GM20000 (cell line): ENCODE measurements at places on chromosomes 6 and 20.

DNA sequence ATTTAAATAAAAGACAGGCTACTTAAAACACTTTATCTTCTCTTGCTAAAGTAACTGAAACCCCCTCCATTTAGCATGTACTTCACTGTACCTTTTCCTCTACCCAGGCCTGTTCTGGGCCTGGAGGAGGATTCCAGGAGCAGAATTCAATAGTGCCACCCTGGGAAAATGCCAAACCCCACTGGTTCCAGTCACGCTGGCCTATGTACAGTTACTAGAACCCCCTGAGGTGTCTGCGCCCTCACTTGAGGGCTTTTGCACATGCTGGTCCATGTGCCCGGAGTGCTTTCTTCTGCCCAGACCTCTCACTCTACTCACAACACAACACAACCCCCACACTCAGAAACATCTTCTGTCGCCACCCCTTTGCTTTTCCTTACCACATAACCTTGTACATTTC lies 45.5 kb downstream of the TRAM2 start:
- no peak for DNase-seq

DNA sequence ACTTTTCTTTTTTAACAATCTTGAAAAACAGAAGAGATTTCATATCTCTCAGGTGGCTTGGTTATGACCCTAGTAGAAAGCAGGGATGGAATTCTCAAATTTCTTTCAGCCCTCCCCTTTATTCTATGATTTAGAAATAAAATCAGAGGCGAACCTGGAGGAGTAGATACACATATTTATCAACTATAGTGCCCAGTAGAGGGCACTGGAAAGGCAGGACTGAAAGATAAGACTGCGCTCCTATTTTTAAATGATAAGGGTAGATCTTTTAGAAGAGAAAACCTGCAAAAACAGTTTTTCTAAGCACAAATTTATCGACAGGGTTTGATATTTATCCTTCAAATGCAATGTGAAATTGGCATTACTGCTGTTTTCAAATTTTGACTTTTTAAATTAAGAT lies 1296.6 kb downstream of the EPHA7 start:
- DNase-seq = no peak

DNA sequence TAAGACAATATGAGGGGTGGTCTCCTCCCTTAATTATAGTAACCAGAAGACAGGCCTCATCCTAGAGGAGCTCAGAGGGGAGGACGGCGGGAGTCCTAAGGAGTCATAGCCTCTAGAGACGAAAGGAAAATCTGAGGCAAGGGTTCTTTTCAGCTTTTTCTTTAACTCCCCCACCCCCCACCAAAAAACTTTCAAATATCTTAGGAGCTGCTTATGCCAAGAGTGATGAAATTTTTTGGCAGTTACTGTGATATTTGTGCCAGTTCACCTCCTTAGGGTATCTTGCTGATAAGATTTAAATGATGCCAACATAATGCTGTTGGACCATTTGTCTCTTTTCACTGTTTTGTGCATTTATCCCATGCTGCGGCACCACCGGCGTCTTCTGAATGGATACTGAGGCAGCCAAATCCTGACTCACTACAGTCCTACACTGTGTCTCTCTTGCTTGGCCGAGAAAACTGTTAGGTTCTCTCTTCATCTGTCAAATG lies 44.5 kb upstream of the DSE start:
- DNase-seq = no peak

DNA sequence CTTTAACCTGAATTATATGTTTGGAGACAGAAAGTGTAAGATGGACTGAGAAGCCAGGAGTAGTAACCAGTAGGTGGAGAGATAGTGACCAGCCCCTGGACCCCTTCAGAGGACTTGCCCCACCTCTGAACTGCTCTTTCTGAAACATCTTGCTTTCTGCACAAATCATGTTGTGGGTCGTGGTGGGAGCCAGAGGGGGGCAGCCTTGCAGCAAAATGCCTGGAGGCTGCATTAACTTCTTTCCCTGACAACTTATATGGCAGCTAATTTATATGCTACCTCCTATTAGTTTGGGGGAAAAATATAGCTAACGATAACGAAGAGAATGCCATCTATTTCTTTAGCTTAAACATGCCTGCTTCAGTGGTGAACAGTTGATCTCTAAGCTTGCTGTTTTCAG lies 859.8 kb downstream of the MAFB start:
- DNase-seq = peak; percentile 9

GRCh38 chr6:48834706-48835105 lies 628.3 kb downstream of the MMUT start:
- no peak for DNase-seq

DNA sequence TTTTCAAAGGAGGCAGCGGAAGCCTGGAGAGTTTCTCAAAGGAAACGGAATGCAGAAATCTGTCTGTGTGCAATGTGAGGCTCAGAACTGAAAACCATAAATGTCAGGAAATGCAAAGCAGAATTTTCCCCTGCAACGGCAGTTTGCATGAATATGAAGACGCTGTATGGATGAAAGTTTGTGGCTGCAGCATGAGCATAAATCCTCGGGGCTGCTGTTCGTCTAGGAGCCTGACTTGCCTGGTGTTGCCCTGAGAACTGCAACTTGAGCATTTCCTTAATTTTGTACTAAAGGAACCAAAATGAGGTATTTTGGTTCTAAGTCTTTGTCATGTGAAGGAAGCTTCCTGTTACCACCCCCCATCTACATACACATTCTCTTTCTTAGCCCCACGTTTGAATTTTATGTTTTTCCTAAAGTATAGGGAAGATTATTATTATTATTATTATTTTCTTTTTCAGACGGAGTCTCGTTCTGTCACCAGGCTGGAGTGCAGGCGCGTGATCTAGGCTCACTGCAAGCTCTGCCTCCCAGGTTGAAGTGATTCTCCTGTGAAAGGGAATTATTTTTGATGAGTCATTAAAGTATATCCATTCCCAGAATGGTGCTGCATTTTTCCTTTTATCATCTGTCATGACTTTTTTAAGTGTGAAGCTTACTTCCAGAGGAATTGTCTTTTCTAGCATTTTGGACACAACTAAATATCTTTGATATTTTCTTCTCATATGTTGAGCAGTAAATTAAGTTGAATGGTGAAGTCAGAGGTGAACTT lies 33.1 kb downstream of the MTHFD1L start:
- peak; percentile 32 for DNase-seq

GRCh38 chr6:35237476-35237875 lies 22.1 kb upstream of the ZNF76 start:
- DNase-seq = no peak

GRCh38 chr20:22312744-22313346 lies 271.5 kb downstream of the FOXA2 start:
- peak; percentile 19 for DNase-seq

- DNase-seq = peak; percentile 12
Measured at GRCh38 chr6:5580736-5581581, 319.6 kb downstream of the FARS2 start.

- DNase-seq = no peak
Measured at GRCh38 chr6:132259070-132259469, 142.2 kb downstream of the MOXD1 start.

GRCh38 chr6:115319823-115320222 lies 740.9 kb downstream of the FRK start:
- no peak for DNase-seq

GRCh38 chr6:30862156-30862875 lies 22.0 kb upstream of the DDR1 start:
- no peak for DNase-seq

GRCh38 chr6:125117818-125118217 lies 35.8 kb upstream of the TPD52L1 start:
- DNase-seq = no peak

DNA sequence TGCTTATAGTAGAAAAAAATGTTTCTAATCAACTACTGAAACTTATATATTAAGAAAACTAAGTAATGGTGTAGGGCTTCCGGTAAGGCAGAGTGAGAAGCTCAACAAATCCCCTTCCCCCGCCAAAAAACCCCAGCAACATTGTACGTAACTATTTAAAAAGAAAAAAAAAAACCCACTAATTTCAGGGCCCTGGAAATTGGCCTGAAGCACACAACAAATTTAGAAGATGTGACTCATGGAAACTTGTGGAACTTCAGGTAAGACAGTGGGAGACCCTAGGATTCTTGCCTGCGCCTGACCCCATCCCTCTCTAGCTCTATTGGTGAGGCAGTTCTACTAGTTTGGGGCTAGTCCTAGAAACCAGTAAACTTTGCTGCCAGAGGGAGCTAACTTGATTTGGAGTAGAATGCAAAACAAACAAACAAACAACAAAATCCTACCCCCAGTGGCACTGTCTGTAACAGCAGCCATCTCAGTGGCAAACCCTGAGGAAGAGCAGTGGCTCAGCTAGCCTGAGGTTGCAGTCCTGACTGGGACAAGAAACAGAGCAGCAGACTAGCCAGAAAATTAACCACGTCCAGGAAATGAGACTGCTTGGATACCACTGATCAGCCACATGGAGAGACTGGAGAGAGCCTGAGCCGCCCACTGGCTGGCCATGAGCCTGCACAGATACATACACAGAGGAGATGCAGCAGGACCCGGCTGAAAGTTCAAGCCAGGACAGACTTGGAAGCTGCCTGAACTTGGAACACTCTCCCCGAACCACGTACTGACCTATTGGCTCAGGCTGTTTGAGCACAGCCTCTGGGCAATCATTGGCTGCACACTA lies 135.1 kb downstream of the TBXT start:
- no peak for DNase-seq

- no peak for DNase-seq
Measured at GRCh38 chr6:2687456-2687855, 63.3 kb downstream of the MYLK4 start.
